ENCODE measurements at places on chromosomes 2 and 18.

GRCh38 chr2:216104691-216105090 lies 4.5 kb upstream of the XRCC5 start:
- DNase-seq = no peak

DNA sequence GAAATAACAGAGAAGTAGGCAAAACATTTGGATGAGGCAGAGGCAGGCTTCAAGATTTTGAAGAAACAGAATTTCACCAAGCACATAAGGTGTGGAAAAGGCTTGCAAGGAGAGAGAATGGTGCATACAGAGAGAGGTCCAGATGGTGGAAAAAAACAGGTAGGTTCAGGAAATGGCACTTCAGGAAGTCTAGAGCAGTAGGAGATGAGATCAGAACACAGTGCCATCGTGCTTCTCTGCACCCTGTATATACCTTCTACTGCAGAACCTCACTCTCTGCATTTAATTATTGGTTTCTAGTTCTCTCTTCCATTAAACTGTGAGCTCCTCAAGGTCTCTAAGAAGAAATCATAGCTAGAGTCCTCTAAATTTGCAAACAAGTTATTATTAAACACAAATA lies 2.4 kb downstream of the PAIP2B start:
- no peak for DNase-seq

DNA sequence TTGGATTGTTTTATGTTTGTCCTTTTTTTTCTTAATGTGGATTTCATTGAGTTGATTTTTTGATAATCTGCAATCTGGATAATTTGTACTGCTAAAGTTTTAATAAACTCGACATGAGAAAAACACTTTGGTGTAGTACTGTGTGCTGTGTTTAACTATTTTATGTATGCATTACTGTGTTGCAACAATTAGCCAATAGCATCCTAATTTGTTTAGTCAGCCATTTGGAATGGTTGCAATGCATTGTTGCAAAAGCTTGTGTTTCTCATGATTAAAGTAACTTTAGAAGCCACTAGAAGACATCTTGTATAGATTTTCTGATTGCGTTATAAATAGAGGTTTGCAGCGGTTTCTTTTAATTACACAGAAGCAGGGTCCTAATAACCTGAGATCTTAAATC lies 53.5 kb downstream of the PPIG start:
- DNase-seq = peak; percentile 78

DNA sequence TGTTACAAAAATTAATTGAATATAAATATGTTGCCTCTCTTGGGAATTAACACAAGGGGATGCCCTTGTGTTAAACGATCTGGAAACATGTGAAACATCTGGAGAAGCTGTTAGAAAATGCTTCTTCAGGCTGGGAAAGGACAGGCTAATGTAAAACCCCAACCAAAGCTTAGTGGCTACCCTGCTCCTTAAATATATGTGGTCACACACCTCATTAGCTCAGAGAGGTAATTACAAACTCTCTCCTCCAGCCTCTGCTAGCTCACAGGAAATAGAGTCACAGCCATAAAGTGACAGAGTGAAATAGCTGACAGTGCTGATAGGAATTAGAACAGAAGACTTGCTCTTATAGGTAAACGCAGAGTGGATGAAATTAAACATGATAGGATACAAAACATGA lies 155.9 kb downstream of the RAB3GAP1 start:
- no peak for DNase-seq

DNA sequence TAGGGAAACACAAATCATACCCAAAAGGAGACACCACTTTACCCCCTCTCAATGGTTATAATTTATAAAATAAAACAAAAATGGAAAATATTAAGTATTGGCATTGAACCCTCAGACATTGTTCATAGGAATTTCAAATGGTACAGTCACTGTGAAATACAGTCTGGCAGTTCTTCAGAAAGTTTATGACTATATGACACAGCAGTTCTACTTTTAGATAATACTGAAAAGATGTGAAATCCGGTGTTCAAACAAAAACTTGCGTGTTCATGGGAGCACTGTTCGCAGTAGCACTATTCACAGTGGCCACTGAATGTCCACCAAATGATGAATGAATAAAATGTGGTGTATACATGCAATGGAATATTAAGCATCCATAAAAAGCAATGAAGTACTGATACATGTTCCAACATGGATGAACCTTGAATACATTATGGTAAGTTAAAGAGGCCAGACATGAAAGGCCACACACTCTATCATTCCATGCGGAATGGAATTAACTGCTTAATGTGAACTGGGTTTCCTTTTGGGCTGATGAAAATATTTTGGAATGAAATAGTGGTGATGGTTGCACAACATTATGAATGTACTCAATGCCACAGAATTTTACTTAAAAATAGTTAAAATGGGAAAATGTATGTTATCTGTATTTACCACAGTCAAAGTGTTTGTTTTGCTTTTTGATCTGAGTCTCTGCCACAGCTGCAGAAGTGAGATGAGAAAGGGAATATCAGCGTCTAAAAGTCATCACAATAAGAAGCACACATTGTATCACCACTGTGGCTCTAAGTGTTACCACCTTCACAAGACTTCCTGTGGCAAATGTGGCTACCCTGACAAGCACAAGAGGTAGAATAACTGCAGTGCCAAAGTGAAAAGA lies 864.6 kb downstream of the SUCLG1 start:
- no peak for DNase-seq

DNA sequence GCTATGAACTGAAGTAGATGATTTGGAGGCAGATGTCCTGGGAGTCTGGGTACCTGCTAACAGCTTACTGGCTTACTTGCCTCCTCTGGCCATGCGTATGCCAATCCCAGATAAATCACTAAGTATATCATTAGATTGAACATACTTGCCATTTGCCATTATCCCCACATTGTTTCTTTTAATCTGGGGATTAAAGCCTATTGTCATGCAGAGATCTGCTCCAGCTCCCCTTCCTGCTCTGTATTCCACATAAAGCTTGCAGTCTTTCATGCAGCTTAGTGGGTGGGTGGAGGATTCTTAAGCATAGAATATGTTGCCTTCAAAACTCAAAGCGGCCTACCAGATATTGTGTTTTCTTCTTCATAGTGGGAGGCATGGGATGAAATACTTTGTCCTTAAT lies 311.8 kb upstream of the MMADHC start:
- DNase-seq = no peak

- DNase-seq = peak; percentile 0
Observed at GRCh38 chr2:31764169-31764568, 183.4 kb upstream of the SRD5A2 start.

GRCh38 chr2:86224645-86225355 lies 25.5 kb downstream of the MRPL35 start:
- no peak for DNase-seq

DNA sequence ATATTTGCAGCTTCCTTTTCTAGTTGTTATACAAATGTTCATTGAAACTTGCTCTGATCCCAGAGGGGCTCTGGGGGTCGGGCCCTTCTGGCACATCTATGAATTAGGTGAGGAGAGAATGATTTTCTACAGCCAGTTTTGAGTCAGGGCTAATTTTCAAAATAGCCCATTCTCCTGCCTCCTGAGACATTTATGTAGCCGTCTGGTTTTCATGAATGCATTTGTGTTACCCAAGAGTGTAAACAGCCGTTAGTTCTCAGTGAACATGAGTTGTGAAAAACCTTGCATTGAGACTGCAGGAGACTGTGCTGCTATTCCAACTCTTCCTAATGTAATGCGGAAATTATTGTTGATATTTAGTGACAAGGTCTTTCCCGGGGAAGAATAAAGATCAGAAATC lies 122.5 kb downstream of the ICOS start:
- no peak for DNase-seq

GRCh38 chr2:60116161-60116875 lies 437.1 kb downstream of the BCL11A start:
- DNase-seq = no peak

DNA sequence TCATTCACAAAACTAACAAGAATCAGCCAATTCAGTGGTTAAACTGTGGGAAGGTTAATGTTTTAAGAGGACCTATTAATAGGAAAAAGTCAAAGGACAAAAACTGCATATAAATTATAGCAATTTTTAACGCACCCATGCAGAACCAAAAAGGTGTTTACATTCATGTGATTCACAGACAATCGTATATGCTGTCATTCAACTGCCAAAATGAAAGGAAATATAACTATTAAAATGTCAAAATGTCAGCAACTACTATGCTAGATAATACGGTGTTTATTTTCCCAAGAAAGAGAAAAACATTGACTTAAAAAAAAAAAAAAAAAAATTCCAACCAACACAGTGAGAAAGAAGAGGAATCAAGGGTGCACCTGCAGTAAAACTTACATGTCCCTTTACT lies 48.5 kb downstream of the DYM start:
- no peak for DNase-seq

DNA sequence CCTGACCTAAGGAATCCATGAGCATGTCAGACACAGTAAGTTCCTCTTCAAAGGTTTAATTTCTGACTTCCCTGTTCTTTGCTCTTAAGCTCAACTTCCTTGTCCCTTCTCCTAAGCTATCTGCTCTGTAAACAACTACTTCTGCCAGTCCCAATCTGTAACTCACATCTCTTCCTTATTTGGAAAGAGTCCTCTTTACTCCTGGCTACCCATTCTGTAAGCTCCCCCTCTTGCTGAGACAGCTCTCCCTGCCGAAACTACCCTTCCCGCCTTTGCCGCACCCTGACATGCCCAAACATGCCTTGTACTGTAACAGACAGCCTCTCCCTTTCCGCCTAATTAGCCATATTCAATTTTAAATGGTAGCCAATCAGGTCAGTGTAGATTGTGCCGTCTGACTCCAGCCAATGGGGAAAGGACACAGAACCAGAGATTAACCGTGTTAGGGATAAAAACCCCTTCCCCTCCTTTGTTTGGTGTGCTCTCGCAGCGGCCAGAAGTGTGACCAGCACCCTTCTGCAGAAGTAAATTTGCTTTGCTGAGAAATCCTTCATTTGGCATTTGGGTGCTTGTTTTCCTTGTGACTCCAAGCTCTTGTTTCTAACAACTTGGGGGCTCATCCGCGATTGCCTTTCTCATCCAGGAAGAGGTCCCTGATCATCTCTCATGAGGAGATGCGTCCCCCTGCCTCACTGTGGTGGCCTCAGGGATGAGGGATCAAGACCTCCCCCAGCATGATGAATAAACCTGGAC lies 49.0 kb downstream of the PIAS2 start:
- DNase-seq = no peak

- DNase-seq = no peak
Observed at GRCh38 chr2:191122638-191123294, 28.0 kb downstream of the STAT4 start.

GRCh38 chr18:50602466-50602865 lies 42.6 kb downstream of the MAPK4 start:
- DNase-seq = no peak

DNA sequence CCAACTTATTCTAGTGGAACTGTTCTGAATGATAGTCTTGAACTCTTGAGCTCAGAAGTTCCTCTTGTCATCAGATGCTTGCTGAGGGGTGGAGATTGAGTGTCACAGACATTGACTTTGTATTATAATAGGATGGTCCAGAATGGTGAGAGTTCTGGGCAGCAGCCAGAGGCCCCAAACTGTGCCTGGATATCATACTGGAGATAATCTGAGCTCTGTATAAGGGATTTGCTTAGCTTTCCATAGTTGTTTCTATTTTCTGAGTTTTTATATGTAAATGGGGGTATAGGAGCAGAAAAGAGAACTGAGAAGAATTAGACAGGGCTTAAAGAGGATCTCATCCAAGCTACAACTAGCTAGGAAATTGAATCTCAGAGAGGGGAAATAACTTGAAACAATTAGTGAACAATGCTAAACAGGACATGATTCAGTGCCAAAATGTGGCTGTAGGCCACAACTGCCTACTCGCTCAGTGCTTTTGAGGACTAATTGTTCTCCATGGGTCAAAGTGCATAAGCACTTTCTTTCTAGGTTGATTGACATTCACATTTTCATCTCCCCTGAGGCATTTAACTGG lies 10.1 kb upstream of the LCLAT1 start:
- no peak for DNase-seq

DNA sequence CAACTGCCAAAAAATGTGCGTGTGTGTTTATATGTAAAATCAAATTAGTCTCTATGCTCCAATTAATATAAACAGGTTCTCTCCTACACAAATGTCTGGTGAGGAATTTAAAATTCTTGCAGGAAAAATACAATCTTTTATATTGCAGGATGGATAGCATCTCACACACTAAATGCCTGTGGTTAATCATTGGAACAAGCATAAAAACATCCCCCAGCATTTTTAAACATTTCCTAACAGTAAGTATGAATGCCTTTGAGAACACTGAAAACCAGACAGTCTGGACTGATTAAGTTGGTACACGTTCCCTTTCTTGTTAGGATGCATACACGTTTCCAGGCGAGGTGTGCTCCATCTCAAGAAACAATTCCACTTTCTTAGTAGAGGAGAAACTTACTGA lies 29.9 kb upstream of the PDE1A start:
- DNase-seq = peak; percentile 11

GRCh38 chr2:144354953-144355352 lies 165.0 kb downstream of the ZEB2 start:
- peak; percentile 99 for DNase-seq

DNA sequence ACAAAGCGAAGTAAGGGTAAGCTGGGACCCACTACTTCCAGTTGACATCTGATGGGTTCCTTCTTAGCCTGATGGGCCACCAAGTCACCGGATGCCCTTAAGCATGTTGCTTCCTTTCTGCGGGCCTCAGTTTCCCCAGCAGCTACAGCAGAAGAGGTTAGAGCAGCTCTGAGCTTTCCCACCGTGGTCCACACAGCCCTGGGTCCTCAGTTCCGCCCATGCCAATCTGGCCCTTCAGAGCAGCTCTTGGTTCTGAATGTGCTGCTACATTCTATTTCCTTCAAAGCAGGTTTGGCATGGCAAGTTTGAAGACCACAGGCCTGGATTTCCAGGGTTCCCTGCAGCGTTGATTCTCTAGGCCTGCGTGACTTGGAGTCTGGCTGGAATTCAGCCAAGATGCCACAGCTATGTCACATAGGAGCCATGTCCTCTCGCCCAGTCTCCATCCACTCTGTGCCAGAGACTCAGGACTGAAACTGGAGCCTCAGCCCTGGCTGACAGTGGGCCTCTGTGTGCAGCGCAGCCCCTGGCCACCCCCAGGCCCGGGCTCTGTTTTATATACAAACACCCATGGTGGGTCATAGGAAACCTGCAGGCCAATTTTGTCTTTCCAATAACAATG lies 79.6 kb downstream of the TFCP2L1 start:
- no peak for DNase-seq

GRCh38 chr2:241481687-241482086 lies 26.7 kb downstream of the STK25 start:
- no peak for DNase-seq

- DNase-seq = peak; percentile 38
Observed at GRCh38 chr2:9430316-9431293, 7.2 kb downstream of the CPSF3 start.

GRCh38 chr2:43519643-43520221 lies 76.1 kb downstream of the THADA start:
- peak; percentile 95 for DNase-seq

DNA sequence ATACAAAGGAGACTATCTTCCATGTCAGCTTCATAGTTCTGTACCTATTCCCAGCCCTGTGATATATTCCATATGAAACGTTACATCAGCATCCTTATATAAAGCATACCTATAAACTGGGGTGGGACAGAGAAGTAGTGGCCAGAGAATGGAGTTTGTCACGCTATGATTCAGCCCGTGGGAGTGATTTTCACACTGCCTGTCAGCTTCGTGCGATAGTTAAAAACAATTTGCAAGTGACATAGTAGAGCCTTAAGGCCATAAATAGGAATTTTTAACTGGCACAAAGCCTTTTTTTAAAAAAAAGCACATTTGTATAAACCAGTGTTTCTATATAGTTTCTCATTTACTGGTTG lies 30.2 kb downstream of the PKP4 start:
- peak; percentile 40 for DNase-seq
